NCI-H1105 (cell line): ENCODE measurements at places on chromosomes 7 and 10.

GRCh38 chr10:44020322-44021111, 364.4 kb downstream of the CXCL12 start:
- DNase-seq = no peak

GRCh38 chr7:150569245-150569955, 2.2 kb downstream of the GIMAP4 start:
- no peak for DNase-seq

GRCh38 chr10:71150796-71151195, 61.6 kb upstream of the UNC5B start:
- no peak for DNase-seq

DNA sequence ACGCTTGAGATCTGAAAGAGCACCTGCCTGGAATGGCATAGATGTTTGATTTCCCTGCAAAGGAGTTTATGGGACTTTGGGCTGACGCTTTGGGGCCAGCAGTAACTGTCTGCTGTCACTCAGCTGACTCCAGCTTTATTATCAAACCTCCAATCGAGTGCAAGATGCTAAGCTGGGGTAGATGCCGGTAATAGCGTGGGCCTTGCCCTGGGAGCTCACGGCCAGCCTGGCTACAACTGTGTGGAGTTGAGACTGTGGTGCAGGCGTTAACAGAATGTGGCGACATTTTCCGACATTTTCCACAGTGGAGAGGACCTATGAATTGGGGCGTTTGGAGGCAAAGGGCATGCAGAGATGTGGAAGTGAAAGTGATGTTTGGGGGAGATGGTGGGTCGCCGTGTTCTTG, 1.3 kb downstream of the CHST12 start:
- no peak for DNase-seq

DNA sequence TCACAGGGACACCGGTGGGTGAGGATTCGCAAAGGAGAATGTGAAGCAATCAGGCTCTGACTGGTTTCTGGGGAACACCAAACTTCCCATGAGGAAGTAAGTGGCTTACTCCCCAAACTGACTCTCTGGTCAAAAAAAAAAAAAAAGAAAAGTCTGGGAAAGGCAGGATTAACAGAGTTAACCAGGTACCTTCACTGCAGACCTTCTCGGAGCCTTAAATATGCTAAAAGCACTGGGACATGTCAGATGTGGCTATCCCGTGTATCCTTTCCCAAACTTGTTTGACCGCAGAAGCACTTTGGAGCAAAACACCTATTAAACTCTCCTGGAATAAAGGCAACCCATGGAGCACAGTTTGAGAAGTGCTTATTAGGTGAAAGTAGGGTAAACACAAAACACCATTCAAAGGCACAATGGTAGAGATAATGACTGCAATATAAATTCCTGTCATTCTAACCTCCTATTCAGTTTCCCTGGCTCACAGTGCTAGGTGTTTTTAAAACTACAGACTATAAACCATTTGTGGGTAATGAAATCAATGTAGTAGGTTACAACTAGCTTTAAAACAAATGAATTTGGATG, 44.1 kb upstream of the MXI1 start:
- no peak for DNase-seq

DNA sequence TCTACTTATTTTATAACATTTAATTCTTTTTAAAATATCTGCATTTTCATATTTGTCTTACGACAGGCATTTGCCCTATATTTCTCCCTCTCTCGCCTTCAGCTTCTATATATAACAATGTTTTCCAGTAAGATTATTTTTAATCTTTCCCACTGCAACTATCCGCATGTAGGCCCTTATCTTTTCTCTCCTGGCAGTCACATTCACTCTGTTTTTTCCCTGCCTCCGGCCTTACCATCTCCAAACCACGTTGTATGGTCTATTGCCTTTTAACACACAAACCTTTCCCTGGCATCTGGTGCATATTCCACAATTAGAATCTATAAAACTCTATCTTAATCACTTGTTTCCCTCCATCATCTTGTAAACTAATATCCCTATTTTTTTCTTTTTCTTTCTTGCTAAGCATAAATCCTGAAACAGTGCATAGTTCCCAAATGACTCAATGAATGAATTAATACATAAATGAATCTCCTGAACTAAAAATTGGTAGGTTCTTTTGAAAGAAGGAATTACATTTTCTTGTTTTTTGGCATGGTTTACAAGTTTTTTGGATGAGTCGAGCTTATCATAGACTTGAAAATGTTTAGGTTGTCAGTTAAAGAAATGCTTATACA, 173.2 kb downstream of the SEMA3A start:
- no peak for DNase-seq

- DNase-seq = no peak
Measured at GRCh38 chr10:17238445-17239291, 10.6 kb downstream of the VIM start.

- DNase-seq = no peak
Measured at GRCh38 chr10:67402620-67403019, 293.4 kb downstream of the CTNNA3 start.

DNA sequence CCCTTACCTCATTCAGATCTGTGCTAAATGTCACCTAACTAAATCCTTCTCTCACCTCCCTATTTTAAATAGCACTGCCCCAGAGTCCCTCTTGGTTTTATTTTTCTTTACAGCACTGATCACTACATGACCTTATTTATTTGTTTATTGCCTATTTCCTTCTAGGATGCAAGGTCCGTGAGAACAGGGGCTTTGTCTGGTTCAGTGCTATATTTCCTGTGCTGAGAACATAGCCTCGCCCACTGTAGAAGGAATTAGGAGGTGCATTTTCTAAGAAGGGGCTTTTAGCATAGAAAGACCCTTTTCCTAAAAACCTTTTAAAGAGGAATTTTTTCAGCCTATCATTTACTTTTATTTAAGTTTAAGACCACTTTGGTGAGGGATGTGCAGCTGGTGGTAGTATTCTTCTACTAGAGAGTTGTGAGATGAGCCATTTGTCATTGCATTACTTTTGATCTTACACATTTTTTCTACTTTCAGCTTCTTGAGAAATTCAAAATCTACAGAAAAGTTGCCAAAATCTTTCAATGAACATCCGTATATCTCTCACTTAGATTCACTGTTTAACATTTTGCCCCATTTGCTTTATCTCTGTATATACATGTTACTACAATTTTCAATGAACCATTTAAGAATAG, 13.5 kb upstream of the PCGF5 start:
- DNase-seq = no peak

DNA sequence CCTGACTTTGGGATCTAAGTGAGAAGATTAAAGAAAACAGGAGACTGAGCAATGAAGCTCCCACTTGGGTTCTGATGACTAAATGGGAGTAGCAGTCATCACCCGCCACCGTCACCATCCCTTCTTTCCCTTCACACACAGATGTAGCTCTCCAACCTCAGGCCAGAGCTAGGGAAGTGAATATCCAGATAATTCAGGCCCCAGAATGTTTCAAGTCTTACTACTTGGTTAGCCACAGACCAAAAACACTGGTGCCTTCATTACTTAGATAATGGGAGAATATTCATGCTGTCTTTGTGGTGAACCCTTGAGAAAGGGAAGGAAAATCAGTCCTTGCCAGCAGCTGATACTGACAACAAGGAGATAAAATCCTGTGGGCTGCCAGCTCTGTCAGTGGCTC, 100.7 kb downstream of the OSBPL3 start:
- no peak for DNase-seq

DNA sequence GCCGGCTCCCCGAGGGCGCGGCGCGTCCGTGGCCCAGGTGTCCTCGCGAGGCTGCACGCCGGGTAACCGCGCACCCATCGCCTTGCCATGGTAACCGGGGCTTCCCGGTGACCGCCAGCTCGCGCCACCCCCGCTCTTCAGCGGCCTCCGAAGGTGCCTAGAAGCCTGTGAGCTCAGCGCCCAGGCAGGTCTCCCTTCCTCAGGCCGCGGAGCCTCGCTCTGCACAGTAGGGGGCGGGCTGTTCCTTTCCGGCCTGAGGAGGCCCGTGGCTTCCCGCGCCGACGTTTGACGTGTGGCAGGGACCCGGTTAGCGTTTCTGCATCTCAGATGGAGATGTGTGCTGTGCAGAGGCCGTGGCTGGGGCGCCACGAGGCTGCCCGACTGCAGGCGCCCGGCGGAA, 117.1 kb downstream of the DYNC2I1 start:
- no peak for DNase-seq

DNA sequence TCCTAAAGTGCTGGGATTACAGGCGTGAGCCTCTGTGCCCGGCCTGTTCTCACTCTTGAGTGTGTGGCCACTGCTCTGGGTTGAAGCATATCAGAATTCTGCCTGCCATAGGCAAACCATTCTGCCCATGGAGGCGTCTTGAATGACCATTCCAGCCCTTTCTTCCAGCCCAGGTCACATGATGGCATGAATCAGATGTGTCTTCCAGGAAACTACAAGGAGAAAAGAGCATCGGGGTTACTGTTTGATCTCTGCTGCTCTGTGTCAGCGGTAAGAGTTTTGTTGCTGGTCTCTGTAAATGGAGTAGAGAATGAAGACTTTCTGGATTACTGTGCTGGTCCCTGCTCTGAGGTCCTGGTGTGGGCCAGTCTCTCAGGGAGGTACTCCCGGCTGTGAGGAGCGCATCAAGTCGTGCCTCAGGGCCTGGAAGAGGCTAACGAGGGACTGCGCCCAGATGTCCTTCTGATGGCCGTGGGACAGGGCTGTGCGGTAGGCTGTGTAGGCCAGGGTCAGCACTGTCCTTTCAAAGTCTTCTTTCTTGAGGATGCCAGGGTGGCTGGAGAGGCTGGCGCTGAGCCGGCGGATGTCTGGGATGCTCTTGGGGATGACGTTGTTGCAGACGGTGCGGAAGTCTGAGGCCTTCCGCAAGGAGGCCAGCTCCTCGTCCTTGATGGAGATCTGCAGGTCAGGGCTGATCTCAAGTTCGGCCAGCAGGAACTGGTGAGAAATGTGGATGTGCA, 5.8 kb upstream of the SLC13A4 start:
- DNase-seq = no peak

- DNase-seq = no peak
Measured at GRCh38 chr7:148570510-148570909, 20.1 kb upstream of the C7orf33 start.

GRCh38 chr7:29771081-29771816, 35.1 kb upstream of the WIPF3 start:
- DNase-seq = no peak

DNA sequence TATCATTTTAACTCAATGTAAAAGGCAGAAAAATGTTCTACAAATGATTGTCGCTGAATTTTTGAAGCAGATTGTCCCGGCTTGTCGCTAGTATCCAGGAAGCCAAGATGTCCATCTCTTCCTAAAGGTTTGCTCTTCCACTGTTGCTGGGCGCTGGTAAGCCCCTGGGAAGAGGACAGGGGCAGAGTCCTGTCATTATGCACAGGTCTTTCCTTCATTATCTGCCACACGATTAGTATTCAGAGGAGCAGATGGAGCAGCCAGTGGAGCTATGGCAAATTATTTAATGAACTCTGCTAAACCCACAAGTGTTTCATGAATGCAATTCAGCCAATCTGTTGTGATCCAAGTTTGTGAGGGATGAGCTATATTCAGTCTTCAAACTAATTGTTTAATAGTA, 499.1 kb upstream of the NRP1 start:
- DNase-seq = no peak

- no peak for DNase-seq
Measured at GRCh38 chr7:24318326-24318725, 34.3 kb downstream of the NPY start.

GRCh38 chr7:99762680-99763327, 21.2 kb downstream of the CYP3A4 start:
- DNase-seq = no peak

- no peak for DNase-seq
Measured at GRCh38 chr10:133000648-133001047, 58.3 kb upstream of the CFAP46 start.

DNA sequence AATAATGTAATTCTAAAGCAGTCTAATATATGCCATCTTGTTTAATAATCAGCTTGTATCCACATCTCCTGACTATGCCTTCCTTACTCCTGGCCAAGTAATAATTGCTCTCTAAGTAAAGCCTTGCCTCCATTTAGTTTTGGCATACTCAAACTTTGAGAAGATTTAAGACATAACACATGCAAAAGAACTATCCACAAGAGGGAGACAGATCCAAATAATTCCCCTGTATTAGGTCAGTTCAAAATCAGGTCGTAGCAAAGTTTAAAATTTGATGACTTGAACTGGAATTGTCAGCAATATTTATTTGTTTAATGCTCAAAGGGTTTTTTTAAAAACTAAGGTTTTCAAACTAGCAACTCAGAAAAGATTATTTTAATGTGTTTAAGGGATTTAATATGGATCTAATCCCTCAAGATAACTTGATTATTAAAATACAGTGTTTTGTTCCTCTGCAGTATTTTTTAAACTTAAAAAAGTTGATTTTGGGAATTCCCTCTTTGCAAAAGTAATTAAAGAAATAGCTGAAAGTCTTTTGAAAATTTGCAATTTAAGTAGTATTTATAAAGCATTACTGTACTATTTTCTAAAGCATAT, 95.3 kb downstream of the HDAC9 start:
- DNase-seq = peak; percentile 23

GRCh38 chr7:86949052-86949778, 110.2 kb downstream of the ELAPOR2 start:
- no peak for DNase-seq

GRCh38 chr10:8331387-8331786, 276.9 kb downstream of the GATA3 start:
- no peak for DNase-seq

GRCh38 chr7:3510101-3511020, 209.3 kb downstream of the SDK1 start:
- DNase-seq = no peak

DNA sequence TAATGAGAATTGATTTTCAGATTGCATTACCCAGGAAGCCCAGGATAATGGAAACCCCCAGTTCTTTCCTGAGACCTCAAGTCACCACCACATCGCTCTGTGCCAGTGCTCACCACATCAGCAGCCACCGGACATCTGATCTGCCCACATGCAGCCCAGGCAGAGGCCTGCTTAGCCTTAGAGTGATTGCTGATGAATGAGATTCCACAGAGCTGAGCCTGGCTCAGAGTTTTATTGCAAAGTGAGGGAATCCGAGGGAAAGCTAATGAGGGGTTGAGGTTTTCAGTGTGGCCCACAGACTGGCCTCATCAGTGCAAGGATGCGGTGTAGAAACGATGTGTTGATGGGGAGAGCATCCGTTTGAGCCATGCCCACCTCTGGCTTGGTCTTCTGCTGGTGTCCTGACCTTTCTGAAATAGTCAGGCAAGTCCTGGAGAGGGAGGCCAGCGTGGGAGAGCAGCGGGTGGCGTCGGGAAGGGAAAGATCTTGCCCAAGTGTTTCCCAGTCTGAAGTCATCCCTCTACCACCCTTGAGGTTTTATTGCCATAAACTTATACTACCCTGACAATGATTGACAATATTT, 120.3 kb downstream of the ITIH5 start:
- DNase-seq = no peak

- no peak for DNase-seq
Measured at GRCh38 chr7:100588438-100588837, 2.3 kb downstream of the FBXO24 start.

- no peak for DNase-seq
Measured at GRCh38 chr10:94490789-94491039, 54.9 kb upstream of the HELLS start.

- DNase-seq = peak; percentile 51
Measured at GRCh38 chr7:29988424-29989256, 961 bp downstream of the SCRN1 start.

- no peak for DNase-seq
Measured at GRCh38 chr10:24041034-24041433, 167.9 kb upstream of the KIAA1217 start.

- DNase-seq = no peak
Measured at GRCh38 chr7:537911-538634, 18.4 kb upstream of the PDGFA start.

GRCh38 chr10:80529604-80530003, 8.1 kb upstream of the SH2D4B start:
- no peak for DNase-seq
